CD4-positive, alpha-beta T cell treated with Interleukin-17A for 4 hours (primary cell): ENCODE measurements at places on chromosomes 5 and 9.
A peak's percentile ranks its signal among the peaks of the same experiment; 100 is the strongest.

GRCh38 chr9:115952430-115953292 lies 200.9 kb upstream of the PAPPA start:
- DNase-seq = no peak

GRCh38 chr5:112709416-112709815 lies 28.3 kb upstream of the APC start:
- no peak for DNase-seq

- no peak for DNase-seq
Measured at GRCh38 chr5:60843386-60843935, 608 bp downstream of the ELOVL7 start.

GRCh38 chr5:77545285-77545684 lies 53.2 kb upstream of the WDR41 start:
- no peak for DNase-seq

- no peak for DNase-seq
Measured at GRCh38 chr9:108049026-108049607, 559.5 kb upstream of the KLF4 start.

- no peak for DNase-seq
Measured at GRCh38 chr5:170638051-170638450, 134.2 kb downstream of the KCNIP1 start.

DNA sequence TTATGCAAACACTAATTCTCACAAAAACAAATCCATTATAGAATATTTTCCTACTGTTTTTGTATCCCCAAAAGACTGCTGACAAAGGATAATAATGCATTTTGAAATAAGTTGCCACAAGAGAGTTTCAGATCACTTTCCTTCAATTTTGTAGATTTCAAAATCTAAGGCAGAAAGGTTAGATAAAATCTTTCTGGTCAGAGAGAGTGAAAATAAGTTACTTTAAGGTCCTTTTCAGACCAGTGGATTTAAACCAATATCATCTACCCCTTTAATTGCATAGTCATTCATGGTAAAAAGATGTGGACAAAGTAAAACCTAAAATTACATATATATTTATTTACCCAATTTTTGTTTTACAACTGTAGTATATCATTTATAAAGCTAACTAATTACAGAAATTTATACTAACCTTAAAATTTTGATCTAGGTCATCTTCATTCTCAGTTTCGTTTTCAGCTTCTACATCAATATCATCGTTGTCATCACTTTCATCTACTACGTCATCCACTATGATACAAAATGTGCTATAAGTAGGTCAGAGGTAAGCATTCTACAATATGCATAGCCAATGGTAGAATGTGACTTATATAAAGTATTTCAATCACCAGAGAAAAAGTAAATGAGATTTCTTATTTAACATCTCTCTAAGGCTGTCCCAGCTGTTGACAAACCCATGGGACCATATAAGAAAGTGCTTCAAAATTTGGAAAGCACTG lies 95.7 kb downstream of the AGTPBP1 start:
- DNase-seq = no peak

DNA sequence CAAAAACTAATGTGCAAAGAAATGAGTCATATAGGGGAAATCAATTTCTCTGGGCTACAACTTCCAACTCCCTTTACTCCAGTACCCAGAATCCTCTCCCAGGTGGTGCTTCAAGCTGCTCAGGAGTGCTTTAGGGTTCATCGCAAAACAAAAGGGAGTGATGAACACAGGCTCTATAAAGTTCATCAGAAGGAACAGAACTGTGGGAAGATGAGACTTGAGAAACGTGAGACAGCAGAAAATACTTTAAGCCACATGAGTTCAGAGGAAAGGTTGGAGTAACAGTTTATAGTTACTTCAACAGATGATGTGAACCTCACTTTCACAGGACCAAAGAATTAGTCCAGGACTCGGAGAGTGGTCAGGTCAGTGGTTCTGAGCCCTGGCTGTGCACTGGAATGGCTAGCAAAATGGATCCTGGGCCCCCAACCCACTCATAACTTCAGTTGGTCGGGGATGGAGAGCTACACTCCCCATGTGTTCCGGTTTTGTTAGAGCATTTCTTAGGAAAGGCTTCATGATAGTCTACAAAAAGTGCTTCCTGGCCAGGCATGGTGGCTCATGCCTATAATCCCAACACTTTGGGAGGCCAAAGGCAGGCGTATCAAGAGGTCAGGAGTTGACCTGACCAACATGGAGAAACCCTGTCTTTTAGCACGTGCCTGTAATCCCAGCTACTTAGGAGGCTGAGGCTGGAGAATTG lies 4.3 kb downstream of the RPL12 start:
- DNase-seq = no peak

- no peak for DNase-seq
Measured at GRCh38 chr5:100708645-100709171, 173.5 kb downstream of the FAM174A start.

GRCh38 chr5:107469064-107469463 lies 201.7 kb downstream of the EFNA5 start:
- no peak for DNase-seq

GRCh38 chr9:117779760-117780159 lies 75.6 kb downstream of the TLR4 start:
- DNase-seq = no peak

- peak; percentile 9 for DNase-seq
Measured at GRCh38 chr9:34589636-34590380, at the start of gene CNTFR. Gene CNTFR (minus strand): TSS chr9:34589724. CDS start chr9:34568981, 20,743 bp downstream.

GRCh38 chr5:170307575-170308465 lies 10.2 kb upstream of the LCP2 start:
- no peak for DNase-seq

- no peak for DNase-seq
Measured at GRCh38 chr5:92852219-92852618, 728.8 kb downstream of the NR2F1-AS1 start.

DNA sequence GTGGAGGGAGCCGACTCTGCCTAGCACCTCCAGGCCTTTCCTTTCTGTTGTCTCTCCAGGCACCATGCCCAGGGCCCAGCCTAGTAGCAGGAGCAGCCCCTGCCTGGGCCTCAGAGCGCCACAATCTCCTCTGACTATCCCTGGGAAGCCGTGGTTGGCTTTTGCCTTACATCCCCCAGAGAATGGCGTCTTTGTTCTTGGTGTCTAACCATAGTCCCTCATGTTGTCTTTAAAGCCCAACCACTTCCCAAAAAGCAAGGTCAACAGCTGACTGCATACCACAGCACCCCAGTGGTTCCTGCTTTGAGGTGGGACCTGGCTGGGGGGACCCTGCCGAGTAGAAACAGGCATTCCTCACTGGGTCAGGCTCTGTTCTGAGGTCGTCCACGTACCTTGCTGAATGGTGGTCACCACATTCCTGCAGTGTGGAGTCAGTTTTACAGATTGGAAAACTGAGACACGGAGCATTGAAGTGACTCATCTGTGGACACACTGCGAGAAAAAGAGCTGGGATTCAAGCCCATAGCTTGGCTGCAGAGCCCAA lies 13.7 kb upstream of the CERCAM start:
- no peak for DNase-seq

DNA sequence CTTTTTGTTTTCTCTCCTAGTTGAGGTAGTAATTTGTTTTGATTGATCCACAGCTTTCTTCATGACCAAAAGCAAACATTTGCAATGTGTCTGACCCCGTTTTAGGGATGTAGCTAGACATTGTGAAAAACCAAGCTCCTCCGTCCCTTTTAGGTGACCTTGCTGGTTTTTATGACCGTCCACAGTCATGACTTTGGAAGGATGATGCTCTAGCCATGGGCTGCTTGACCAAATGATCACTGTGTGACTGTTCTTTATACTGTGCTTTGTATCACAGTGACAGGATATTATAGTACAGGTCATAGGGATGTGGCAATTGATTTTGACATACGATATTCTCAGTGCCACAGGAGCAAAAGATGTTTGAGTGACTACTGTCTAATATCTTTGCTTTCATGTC lies 54.4 kb downstream of the KCNN2 start:
- DNase-seq = no peak

DNA sequence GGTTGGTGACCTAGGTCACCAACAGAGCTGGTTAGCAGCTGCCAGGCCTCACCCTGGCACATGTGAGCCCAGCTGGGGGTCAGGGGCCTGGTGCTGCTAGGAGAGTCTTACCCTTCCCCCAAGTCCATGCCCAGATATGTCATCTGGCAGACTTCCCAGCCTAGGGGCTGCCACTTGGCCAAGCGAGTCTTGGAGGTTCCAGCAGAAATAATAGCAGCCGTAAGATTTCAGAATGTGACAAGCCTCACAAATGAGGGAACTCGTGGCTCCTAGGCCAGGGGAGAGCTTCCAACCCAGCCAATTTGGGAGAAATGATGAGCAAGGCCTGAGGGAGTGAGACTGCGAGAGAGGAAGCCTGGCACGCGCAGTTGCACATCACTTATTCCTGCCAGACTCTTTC lies 11.1 kb downstream of the URM1 start:
- no peak for DNase-seq

- DNase-seq = no peak
Measured at GRCh38 chr5:151459680-151460324, 12.4 kb downstream of the SLC36A1 start.

- DNase-seq = no peak
Measured at GRCh38 chr9:83405759-83406158, 132.4 kb downstream of the FRMD3 start.

GRCh38 chr5:171386861-171387344 lies 746 bp upstream of the NPM1 start:
- DNase-seq = peak; percentile 29

- DNase-seq = no peak
Measured at GRCh38 chr9:20464242-20464641, 158.1 kb downstream of the MLLT3 start.

DNA sequence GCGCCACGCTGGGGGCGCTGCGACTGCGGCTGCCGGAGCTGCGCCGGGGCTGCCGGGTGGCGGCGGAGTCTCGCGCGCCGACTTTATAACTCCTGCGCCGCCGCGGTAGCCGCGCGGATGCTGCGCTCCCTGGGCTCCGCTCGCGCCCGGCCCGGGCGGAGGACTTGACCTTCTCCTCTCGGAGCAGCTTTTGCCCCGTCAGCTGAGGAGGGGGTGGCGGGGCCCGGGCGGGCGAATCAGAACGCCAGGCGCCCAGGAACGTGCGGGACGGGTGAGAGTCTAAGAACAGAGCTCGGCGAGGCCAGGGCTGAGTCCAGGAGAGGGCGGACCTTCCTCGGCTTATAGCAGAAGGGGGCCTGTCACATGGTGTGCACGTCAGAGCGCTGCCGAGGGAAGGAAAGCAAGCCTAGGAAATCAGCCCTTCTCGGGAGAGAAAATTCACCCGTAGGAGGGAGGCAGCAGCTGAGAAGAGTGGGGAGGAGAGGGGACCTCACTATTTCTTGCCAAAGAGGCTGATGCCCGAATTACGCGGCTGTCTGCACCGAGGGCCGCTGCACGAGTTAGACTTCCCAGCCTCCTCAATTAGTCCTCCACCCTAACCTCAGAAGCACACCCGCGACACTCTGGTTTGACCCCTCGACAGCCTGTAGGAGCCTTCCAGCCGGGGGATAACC lies at the start of gene FOXD1:
Gene FOXD1, minus strand, starts transcription at position 315 of the 674 bp plus-strand sequence. CDS start 415 bp downstream, outside the sequence.
- peak; percentile 38 for DNase-seq

DNA sequence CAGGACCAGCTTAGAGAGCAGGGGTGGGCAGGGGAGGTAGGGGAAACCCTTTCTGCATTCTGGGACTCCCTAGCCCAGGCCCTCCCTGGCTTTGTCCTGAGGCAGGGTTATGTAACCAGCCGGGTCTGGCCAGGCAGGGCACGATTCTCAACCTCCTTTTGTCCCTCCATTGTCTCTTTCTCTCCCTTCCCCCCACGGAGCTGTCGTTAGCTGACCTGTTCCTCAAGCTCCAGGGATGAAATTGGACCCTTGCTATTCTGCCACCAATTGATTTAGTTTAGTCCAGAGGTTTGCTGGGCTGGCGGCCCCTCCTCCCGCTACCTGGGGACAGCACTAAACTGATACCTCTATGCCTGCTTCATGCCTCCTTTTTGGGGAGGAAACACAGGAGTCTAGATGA lies 9.4 kb upstream of the NDST1 start:
- no peak for DNase-seq

DNA sequence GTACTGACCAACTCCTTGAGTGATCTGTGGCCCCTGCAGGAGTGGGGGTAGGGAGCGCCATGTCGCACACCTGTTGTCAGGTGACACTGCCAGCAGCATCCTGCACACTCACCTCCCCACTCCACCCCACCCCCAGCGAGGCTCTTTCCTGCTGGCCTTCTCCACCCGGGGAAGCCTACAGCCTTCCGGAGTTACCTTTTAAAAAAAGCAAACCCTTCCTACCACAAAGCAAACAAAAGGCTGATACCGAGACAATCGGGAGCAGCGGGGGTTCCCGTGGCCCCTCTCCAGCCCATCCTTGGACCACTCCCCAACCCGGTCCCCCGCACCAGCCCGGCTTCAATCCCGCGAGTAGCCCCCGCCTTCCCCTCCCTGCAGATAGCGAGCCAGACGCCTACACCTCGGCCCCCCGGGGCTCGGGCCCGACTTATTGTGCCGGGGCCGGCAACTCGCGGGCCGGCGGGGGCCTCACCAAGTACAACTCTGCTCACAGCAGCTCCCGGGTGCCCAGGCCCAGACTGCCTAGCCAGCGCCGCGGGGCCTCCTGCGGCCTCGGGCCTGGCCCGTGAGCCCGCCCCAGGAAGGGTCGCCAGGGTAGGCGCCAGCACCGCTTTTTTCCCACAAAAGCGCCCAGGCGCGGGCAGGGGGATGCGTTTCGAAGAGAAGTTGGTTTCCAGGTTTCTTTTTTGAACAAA lies 724 bp downstream of the MACROH2A1 start:
- DNase-seq = peak; percentile 68

GRCh38 chr5:56814361-56814962 lies 887 bp upstream of the MAP3K1 start:
- peak; percentile 60 for DNase-seq

- DNase-seq = no peak
Measured at GRCh38 chr9:38707885-38708637, 11.9 kb downstream of the FAM240B start.

GRCh38 chr9:68644831-68645230 lies 60.2 kb upstream of the PIP5K1B start:
- DNase-seq = no peak

DNA sequence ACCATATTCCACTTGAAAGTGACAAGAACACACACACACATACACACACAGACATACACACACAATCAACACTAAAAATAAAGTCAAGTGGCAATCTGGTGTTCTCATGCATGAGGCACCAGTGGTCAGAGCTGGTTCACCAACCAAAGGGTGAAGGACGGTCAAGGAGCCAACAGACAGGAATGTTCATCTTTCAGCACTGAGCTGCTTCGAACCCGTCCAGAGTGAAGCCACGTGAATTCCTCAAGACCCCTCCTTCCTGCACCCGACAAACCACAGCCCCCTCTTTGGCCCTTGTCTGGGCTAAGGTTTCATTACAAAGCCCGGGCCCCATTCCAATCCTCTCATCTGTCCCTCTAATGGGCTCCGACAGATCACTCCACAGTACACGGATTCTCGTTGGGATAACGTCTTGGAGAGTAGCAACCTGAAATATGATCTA lies 84.5 kb upstream of the SMIM23 start:
- DNase-seq = no peak

DNA sequence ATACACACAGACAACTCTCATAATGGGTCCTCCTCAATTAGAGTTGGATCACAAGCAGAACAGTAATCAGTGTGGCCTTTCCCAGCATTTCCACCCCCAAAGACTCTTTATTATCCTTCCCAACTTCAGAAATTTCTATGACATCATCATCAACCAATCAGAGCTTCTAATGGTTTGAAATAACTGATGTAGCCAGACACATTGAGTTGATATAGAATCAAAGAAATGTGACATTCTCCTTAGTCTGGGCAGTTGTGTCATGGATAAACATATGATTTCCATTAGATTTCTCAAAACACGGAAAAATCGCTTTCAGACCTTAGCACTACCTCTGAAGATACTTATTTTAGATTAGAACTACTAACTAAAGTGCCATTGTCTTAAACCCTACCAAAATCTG lies 75.7 kb upstream of the NFIB start:
- DNase-seq = no peak
